Natural killer cell treated with Interleukin-12 subunit alpha and Interleukin-12 subunit beta and Interleukin-15 and Interleukin-18, amount 100 ng/mL, for 72 hours (primary cell): ENCODE measurements at places on chromosomes 11 and 22. TPM values are rescaled to one million over a fixed set of nuclear protein-coding genes. Genes with fewer than 3 reads are reported as not detected.

The TMEM109 gene
- total RNA-seq: 105 TPM

The APOL4 gene
- total RNA-seq: 1.5 TPM

The SLC1A2 gene
- not detected for total RNA-seq

- DNase-seq: no peak
Measured at GRCh38 chr11:115267238-115267781, 236.9 kb downstream of the CADM1 start.

GRCh38 chr11:26993965-26994457 is at the start of gene FIBIN:
Gene FIBIN (plus strand): TSS chr11:26994112. CDS start chr11:26994527, 415 bp downstream.
- no peak for DNase-seq

GRCh38 chr11:43941257-43941994 is 1.0 kb upstream of the C11orf96 start:
- no peak for DNase-seq
